ENCODE measurements at places on chromosomes 3 and 15.

- no peak for DNase-seq
Measured at GRCh38 chr3:69838217-69838616, 99.0 kb downstream of the MITF start.

GRCh38 chr3:106184540-106185457 lies 316.0 kb upstream of the CBLB start:
- DNase-seq: no peak

- no peak for DNase-seq
Measured at GRCh38 chr3:115713284-115713683, 90.0 kb downstream of the GAP43 start.

- DNase-seq: no peak
Measured at GRCh38 chr3:158918008-158918407, 116.2 kb downstream of the MFSD1 start.

DNA sequence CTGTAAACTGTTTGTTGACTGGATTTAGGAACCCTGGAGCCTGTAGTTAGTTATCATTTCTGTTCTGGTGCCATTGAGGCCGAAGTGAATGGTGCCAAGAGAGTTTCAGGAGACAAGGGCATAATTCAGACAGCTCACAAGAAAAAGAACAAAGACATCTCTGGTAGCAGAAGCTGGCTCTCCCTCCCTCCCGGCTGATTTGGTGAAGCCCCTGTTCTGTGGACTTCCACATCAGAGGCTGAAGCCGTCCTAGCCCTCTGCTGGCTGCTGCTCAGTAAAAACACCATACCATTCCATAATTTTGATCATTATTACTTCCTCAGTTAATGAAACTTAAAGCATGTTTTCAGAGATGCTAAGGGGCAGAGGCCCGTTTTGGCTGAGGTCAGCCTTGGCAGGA lies 381.2 kb upstream of the WNT5A start:
- no peak for DNase-seq

DNA sequence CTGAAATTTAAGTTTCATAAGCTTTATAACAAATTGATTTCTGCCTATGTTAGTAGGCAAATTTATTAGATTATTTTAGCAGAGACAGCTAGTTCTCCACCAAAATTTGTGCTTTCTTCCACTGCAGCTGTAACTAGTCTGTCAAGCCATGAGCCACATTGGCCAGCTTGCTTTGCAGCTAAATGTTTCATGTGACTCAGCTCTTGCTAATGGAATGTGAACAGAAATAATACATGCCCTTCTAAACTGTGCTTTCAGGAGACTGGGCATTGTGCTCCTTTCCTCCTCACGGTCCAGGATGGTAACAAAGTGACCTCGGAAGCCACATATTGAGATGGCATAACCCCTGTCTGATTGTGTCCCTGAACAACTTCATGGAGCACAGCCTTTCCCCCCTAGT lies 51.3 kb upstream of the KPNA4 start:
- no peak for DNase-seq

DNA sequence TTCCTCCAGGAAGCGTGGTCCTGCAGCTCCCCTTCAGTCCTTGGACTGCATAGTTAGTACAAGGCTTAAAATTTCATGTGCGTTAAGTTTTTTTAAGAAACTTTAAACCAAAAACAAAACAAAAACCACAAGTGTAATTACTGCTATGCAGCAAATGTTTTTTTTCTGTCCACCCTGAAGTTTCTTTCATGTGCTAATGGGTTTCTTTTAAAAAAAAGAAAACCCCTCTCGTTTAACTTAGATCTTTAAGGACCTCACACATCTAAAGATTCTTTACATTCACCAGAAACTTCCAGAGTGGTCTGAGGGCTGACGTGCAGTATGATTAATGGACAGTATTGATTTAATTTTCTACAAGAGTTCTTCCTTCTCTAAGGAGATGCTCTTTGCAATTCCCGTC lies 72.0 kb upstream of the PYGO1 start:
- DNase-seq: no peak

- DNase-seq: no peak
Measured at GRCh38 chr15:32636410-32636809, 5.1 kb upstream of the SCG5 start.

GRCh38 chr3:188559072-188559429 lies 405.1 kb downstream of the LPP start:
- DNase-seq: no peak

DNA sequence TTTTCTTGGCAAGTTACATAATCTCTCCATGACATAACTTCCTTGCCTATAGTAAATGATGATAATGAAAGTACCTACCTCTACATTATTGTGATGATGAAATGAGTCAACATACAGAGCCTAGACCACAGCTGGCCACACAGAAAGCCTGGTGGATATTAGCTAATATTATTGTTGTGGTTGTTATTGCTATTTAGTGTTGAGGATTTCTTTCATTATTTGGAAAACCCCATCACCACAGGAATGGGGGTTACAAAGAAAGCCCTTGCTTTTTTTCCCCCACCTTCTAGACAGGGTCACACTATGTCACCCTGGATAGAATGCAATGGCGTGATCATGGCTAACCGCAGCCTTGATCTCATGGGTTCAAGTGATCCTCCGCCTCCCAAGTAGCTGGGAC lies 125.0 kb downstream of the PDZRN3 start:
- no peak for DNase-seq

DNA sequence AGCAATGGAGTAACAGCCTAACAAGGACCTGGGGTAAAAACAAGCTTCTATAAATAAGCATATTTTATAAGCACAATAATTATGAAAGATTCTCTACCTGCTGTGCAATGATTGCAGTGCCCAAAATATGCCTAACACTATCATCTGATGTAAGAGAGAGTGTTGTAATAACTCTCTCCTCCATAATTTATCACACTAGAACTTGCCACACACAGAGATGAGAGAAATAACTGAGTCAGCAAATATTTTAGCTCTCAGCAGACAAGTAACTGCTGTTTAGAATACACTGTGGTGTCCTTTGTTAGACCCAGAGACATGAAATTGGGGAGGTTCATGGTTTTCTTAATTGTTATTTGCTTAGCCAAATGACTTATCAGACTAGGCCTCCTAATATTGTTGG lies 105.3 kb upstream of the ACP3 start:
- DNase-seq: no peak

GRCh38 chr3:50792568-50792967 lies 117.8 kb downstream of the DOCK3 start:
- DNase-seq: no peak

DNA sequence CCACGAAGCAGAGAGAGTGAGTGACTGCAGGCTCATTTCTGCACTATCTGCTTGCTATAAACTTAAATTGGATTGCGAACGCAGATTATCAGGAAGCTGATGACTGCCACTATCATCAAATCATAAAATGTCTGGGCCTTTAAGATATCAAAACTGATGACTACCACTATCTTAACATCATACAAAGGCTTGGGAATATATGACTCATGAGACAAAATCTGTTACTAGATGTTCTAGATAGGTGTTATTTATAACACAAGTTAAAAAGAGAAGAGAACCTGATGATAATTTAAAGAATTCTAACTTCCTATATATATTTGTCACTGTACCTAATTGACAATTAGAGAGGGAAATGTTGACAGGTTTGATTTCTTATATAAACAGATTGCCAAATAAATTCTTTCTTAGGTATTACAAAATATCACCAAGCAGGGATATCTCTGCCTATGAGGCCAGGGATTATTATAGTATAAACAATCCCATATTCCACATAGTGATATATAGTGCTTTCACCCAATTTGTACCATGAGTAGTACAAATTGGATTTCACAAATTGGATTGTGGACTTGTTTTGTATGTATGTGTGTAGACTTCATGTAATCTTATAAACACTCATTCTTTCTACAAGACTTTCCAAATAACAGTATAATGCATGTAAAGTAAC lies 1157.2 kb downstream of the ROBO1 start:
- no peak for DNase-seq

DNA sequence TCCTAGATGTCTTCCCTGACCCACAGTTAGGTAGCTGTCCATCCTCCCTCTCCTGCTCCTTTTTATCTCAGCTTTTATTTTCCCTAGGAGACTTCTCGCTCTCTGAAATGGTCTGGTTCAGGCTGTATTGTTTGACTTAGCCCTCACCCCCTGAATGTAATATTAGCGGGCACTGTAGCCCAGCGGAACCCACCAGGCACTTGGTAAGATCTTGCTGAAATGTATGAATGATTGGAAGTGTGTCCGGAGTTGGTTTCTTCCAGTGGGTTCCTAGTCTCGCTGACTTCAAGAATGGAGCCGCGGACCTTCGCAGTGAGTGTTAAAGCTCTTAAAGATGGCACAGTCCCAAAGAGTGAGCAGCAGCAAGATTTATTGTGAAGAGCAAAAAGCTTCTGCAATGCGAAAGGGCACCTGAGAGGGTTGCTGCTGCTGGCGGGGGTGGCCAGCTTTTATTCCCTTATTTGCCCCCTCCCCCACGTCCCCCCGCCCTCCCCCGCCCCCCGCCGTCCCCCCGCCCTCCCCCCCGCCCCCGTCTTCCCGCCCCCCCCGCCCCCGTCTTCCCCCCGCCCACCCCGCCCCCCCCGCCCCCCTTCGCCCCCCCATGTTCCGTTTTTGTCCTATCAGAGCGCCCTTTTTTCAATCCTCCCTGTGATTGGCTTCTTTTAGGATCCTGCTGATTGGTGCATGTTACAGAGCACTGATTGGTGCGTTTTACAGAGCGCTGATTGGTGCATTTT lies 694 bp upstream of the EEFSEC start:
- no peak for DNase-seq

- DNase-seq: no peak
Measured at GRCh38 chr3:58722561-58722960, 56.0 kb upstream of the FAM3D start.

DNA sequence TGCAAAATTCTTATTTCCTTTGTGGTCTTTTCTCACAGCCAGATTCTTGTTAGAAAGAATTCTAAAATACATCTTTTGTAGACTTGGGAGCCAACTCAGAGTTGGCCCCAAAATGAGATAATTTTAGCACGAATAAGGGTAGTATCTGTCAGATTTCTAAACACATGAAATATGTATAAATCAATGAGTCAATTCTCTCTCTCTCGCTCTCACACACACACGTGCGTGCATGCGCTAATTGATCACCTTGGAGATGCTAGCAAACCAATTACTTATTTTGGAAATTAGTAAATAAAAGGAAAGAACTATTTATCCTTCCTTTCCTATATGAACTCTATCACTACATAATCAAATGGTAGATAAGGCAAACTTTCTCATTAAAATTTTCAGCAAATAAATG lies 32.9 kb upstream of the PIK3R4 start:
- DNase-seq: no peak

- no peak for DNase-seq
Measured at GRCh38 chr3:136645915-136646314, 106.3 kb downstream of the STAG1 start.

DNA sequence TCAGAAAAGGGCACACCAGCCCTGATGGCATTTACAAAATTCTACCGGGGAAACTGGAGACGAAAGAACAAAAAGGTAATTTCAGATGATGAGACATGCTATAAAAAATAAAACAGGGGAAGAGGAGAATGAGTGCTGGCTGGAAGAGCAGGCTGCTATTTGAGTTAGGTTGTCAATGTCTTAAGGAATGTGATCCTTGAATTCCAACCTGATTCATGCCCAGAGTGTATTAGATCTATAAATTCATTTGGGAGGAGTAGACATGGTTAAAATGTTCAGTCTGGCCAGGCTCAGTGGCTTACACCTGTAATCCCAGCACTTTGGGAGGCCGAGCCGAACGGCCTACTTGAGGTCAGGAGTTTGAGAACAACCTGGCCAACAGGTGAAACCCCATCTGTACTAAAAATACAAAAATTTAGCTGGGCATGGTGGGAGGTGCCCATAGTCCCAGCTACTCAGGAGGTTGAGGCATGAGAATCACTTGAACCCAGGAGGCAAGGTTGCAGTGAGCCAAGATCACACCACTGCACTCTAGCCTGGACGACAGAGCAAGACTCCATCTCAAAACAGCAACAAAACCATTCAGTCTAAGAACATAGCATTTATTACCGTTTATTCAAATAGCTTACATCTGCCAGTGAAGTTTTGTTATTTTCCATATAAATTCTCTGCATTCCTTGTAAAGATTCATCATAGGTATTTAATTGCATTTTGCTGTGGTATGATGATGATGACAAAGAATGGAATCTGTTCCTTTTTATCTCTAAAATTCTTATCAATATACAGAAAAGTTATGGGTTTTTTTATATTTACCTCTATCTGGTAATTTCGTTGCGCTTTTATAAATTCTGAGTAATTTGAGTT lies 126.7 kb upstream of the NR2E3 start:
- no peak for DNase-seq

- no peak for DNase-seq
Measured at GRCh38 chr15:100713163-100713867, 110.9 kb downstream of the ASB7 start.

GRCh38 chr3:188058569-188059184 lies 95.3 kb upstream of the LPP start:
- no peak for DNase-seq

DNA sequence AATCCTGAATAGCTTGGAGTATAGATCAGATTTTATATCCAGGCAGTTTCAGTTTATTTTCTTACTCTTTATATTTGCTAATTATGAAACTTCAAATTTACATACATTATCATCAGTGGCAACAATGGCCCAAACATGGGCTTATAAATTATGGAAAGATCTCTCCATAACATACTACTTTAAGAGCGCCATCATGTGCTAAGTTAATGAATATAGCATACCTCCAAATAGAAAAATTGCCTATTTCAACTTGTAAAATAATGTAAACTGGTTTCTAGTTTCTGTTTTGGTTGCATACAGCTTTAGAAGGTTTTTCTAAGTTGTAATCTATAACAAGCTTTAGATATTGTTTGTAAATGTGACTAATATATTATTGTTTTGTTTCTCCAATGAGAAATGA lies 531.3 kb upstream of the UBE2E2 start:
- no peak for DNase-seq
